ENCODE measurements at places on chromosomes 6 and 20. TPM values are rescaled to one million over a fixed set of nuclear protein-coding genes. Genes with fewer than 3 reads are reported as not detected.

Gene KCNK15
- total RNA-seq, result 1.4 TPM

DNA sequence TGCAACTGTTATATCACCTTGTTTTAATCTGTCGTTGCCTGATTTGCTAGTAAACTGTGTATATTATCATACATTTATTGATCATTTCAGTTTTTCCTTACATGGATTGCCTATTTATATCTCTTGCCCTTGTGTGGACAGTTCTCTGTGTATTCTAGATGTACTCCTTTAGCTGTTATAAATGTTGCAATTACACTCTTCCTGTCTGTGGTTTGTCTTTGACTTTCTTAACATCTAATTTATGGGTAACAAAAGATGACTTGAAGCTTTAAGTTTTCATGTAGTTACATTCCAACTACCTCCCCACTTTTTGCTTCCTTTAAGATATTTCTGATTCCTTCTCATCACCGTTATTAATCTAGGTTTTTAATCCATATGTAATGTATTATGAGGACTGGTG, 22.6 kb downstream of the PLCB1 start:
- H3K27ac ChIP-seq, result no peak overlapping the region
- no peak overlapping the region for H3K4me3 ChIP-seq
- peaks cover 68% of the 10 kb centered on the region for H3K4me1 ChIP-seq
- no peak for DNase-seq

- no peak for DNase-seq
- H3K4me3 ChIP-seq, result no peak overlapping the region
- H3K36me3 ChIP-seq, result no peaks in the 10 kb centered on the region
Measured at GRCh38 chr6:99416892-99417767, 8.0 kb downstream of the PNISR start.

DNA sequence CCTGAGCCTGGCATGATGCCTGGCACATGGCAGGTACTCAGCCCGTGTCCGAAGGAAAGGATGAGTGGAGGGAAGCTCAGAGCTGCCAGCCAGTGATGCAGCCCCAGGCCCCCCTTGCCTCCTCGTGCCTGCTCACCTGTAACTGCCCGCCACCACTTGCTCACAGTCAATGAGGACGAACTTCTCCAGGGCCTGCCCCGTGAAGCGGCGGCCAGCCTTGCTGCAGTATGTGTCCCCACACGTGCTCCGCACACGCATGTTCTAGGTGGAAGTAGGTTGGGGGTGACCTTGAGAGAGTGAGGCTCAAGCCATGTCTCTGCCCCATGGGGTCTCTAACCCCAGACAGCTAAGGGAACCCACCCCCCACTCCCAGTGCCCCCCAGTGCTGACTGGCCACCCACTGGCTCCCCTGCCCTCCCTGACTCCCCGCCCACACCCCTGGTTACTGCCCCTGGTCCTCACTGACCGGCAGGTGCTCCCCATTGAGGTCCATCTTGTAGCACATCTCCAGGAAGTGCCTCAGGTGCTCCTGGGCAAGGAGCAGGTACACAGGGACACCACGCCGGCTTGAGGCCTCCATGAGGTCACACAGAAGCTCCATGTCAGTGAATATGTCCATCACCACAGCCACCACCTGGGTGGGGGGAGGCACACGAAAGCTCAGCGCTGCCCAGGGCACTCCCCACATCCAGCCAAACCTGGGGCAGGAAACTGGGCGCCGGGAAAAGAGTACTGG, 3.7 kb downstream of the FAM83C start:
- H3K27ac ChIP-seq, result no peak overlapping the region
- no peaks in the 10 kb centered on the region for H3K36me3 ChIP-seq
- DNase-seq, result no peak
- no peak overlapping the region for H3K4me3 ChIP-seq
- no peaks in the 10 kb centered on the region for H3K27me3 ChIP-seq

GRCh38 chr6:88262332-88262731, 96.2 kb upstream of the CNR1 start:
- H3K4me3 ChIP-seq, result no peak overlapping the region
- H3K4me1 ChIP-seq, result no peaks in the 10 kb centered on the region
- no peak for DNase-seq
- H3K36me3 ChIP-seq, result no peaks in the 10 kb centered on the region
- no peak overlapping the region for H3K27ac ChIP-seq
- no peaks in the 10 kb centered on the region for H3K27me3 ChIP-seq

Gene PLEKHG1
- total RNA-seq, result 11.9 TPM

DNA sequence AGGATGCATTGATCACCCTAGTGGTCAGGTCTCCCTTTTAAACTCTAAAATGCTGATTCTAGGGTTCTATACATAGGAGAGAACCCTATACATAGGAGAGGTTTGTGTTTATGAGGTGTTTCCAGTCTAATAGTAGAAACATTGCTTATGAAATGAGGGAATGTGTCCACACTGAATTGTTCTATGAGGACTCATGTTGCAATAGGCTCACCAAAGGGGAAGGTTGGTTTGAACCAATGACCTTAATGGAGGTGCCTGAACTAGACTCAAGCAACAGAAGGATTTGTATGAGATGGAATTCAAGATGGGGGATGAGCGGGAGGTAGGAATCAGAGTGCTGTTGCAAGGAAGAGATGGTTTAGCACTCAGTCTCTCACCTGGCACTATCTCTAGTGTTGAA, 33.5 kb upstream of the UBR2 start:
- no peaks in the 10 kb centered on the region for H3K27me3 ChIP-seq
- DNase-seq, result no peak
- H3K27ac ChIP-seq, result no peak overlapping the region
- H3K4me1 ChIP-seq, result no peaks in the 10 kb centered on the region

Gene SLC2A10
- total RNA-seq, result 9.4 TPM

DNA sequence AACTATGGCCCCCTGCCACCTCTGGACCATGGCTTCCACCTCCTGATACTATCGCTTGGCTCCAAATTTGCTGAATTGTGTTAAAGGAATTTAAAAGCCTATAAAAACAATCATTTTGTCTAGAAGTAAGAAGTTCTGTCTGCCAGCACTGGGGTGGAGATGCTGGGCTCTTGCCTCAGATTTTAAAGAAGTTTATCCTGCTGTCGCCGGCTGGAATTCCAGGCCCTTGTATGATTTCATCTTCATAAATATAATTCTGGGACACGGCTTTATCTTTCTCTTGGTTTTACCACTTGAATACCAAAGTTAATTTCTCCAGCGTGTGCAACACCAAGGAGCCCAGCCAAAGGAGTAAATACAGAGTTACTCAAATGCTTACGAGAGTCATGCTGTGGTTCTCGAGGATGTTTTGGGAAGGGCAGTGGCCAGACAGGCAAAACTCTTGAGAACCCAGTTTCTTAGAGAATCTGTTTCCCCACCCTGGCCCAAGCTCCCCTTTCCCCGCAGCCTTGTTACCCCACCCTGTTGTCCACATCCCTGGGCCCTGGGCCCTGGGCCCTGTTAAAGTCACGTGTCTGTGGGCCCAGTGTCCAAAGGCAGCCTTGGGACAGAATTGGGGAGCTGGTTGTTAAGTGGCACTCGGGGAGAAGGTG, 31.9 kb downstream of the C6orf89 start:
- DNase-seq, result peak; percentile 88
- no peaks in the 10 kb centered on the region for H3K27me3 ChIP-seq
- peaks cover 25% of the 10 kb centered on the region for H3K36me3 ChIP-seq
- H3K4me1 ChIP-seq, result peaks cover 46% of the 10 kb centered on the region

Gene RNF39
- total RNA-seq, result not detected

DNA sequence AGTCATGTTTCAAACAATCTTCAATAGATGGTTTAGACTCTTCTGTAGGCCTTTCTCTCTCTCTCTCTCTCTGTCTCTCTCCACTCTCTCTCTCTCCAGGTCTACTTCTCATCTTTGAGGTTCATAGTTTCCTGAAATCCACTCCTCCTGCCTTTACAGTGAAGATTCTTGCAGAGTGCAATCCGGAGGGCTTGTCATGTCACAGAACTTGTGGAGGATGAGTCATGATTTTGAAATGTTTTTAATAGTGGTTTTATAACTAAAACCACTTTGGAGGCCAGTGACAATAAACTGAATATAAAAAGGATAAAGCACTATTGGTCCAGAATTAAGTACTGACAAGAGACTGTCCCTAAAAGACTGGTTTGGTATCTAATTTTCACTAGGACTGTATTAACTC, 156.3 kb downstream of the KIF6 start:
- no peak overlapping the region for H3K4me3 ChIP-seq
- no peak for DNase-seq
- H3K27me3 ChIP-seq, result no peaks in the 10 kb centered on the region
- H3K36me3 ChIP-seq, result no peaks in the 10 kb centered on the region
- peak overlapping the region; percentile 5 for H3K27ac ChIP-seq
- no peaks in the 10 kb centered on the region for H3K4me1 ChIP-seq

DNA sequence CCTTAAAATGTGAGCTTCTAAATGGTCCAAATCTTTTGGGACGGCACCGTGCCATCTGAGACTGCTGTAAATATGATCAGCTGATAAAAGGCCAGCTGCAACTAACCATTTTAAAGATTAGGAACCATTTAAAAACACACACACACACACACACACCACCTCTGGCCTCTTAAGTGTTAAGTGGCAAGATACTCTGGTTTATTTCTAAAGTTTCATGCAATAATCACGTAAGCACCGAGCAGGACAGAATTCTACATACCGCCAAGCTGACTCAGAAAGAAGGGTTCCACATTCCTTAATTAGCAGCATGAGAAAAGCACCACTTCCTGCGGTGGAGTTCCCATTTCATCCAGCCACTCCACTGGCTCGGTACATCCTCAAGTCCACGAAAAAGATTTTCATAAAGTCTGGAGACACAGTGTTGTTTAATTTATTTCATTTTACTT, 17.8 kb upstream of the ZNF217 start:
- DNase-seq, result peak; percentile 76
- H3K36me3 ChIP-seq, result no peaks in the 10 kb centered on the region
- no peak overlapping the region for H3K4me3 ChIP-seq

Gene ALDH5A1
- total RNA-seq, result 3.0 TPM

Gene STAU1
- 110 TPM for total RNA-seq

Gene CABLES2
- total RNA-seq, result 6.5 TPM

Gene SAMHD1
- 137 TPM for total RNA-seq

DNA sequence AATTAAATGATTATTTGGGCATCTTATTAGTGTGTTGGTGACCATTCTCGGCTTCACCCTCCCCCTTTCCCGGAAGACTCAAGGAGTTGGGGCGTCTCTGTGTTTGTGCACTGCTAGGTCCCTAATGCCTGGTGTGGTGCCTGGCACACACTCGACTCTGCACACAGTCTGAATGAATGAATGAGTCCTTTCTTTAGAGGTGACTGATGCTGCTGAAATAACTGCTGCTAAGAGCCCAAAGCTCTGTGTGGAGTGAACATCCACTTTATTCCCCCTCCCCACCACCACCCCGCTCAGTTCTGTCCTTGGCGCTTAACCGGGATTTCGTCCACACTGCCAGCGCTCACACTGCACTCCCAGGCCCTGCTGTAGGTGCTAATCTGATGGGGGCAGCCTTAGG, 1.2 kb upstream of the PHACTR3 start:
- H3K4me3 ChIP-seq, result no peak overlapping the region
- peaks cover 12% of the 10 kb centered on the region for H3K4me1 ChIP-seq
- H3K27me3 ChIP-seq, result peaks cover 15% of the 10 kb centered on the region
- DNase-seq, result no peak
- no peak overlapping the region for H3K27ac ChIP-seq

DNA sequence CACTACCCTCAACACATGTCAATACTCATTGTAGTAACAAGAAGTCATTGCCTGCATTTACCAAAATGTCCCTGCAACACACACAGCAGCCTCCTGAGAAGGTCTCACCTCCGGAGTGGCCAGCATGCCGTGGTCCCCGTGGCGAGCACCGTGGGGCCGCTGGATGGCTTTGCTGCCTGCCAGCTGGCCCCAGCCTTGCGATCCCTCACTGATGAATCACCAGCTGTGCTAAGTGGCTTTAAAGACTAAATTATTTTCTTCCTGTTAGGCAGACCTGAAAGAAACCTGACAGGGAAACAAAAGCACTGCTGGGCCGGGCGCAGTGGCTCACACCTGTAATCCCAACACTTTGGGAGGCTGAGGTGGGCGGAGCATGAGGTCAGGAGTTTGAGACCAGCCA, 306.7 kb downstream of the CDH4 start:
- no peak overlapping the region for H3K27ac ChIP-seq
- H3K4me1 ChIP-seq, result no peaks in the 10 kb centered on the region
- H3K4me3 ChIP-seq, result no peak overlapping the region
- no peaks in the 10 kb centered on the region for H3K36me3 ChIP-seq
- no peak for DNase-seq
- no peaks in the 10 kb centered on the region for H3K27me3 ChIP-seq

DNA sequence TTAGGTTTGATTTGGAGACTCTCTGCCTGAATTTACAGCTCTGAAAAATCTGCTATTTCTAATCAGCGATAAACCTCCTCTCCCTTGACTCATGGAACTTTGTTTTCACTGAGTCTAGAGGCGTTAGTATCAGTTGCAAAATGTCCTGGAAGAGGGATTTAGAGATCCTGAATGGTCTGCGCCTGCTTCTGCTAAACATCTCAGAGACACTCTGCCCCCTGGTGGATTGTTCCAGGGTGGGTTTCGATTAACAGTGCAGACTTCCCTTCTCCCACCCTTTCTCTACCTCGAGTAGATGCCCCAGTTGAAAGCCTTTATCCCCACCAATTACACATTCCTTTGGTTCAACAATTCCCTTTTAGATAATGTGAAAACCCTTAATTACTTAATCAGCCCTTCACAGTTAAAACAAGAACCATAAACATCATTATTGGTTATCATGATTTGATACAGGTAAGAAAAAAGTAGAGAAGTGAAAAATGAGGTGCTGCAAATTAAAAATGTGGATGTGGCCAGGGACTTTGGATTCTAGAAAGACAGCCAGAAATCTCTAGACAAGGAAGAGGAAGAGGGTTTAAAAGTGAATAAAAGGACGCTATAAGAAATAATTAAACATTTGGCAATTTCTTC, 5.5 kb downstream of the HTR1B start:
- H3K36me3 ChIP-seq, result no peaks in the 10 kb centered on the region
- H3K27me3 ChIP-seq, result no peaks in the 10 kb centered on the region
- no peak overlapping the region for H3K27ac ChIP-seq
- DNase-seq, result peak; percentile 62
- peaks cover 1% of the 10 kb centered on the region for H3K4me1 ChIP-seq

GRCh38 chr6:111050261-111051023, 36.9 kb upstream of the SLC16A10 start:
- no peaks in the 10 kb centered on the region for H3K36me3 ChIP-seq
- H3K27me3 ChIP-seq, result no peaks in the 10 kb centered on the region
- no peak overlapping the region for H3K4me3 ChIP-seq
- H3K4me1 ChIP-seq, result no peaks in the 10 kb centered on the region

DNA sequence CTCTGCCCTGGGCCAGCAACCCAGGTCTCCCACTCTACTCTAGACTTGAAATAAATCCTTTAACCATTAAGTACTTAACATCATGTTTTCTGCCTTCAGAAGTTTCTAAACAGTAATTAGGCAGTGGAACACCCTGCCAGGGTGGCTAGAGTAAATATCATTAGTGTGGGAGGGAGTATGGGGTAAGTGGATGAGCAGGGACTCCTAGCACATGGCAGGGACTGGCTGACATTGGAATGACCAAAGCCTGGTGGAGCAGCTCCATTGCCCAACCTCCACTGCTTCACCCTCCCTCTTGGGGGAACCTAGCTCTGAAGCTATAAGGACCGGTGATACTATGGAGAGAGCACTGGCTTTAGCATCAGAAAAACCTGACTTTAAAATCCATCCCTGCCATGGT, 167.1 kb downstream of the MAFB start:
- no peak for DNase-seq
- H3K36me3 ChIP-seq, result no peaks in the 10 kb centered on the region
- H3K27me3 ChIP-seq, result no peaks in the 10 kb centered on the region
- no peak overlapping the region for H3K4me3 ChIP-seq

- no peak overlapping the region for H3K4me3 ChIP-seq
- H3K27ac ChIP-seq, result no peak overlapping the region
- H3K27me3 ChIP-seq, result no peaks in the 10 kb centered on the region
- peaks cover 33% of the 10 kb centered on the region for H3K4me1 ChIP-seq
Measured at GRCh38 chr20:38113401-38114325, 51.4 kb downstream of the TGM2 start.
